ENCODE measurements at places on chromosomes 12 and 14. TPM values are rescaled to one million over a fixed set of nuclear protein-coding genes. Genes with fewer than 3 reads are reported as not detected.

The MMP17 gene
- total RNA-seq = 18.1 TPM

The KRT2 gene
- total RNA-seq = not detected

The HHIPL1 gene
- 2.6 TPM for total RNA-seq

The MLEC gene
- total RNA-seq = 80.1 TPM

The AVPR1A gene
- not detected for total RNA-seq

The TMEM229B gene
- total RNA-seq = not detected

The PLEKHH1 gene
- total RNA-seq = 0.26 TPM

The MYBPC1 gene
- not detected for total RNA-seq

The PPP2R5E gene
- 17.6 TPM for total RNA-seq

The COQ10A gene
- total RNA-seq = 8.8 TPM

The ARID2 gene
- 19.3 TPM for total RNA-seq

The PLEKHD1 gene
- total RNA-seq = not detected

The PLEK2 gene
- total RNA-seq = 5.0 TPM

The TEX52 gene
- total RNA-seq = not detected
